ENCODE measurements at places on chromosomes 5 and 9.

DNA sequence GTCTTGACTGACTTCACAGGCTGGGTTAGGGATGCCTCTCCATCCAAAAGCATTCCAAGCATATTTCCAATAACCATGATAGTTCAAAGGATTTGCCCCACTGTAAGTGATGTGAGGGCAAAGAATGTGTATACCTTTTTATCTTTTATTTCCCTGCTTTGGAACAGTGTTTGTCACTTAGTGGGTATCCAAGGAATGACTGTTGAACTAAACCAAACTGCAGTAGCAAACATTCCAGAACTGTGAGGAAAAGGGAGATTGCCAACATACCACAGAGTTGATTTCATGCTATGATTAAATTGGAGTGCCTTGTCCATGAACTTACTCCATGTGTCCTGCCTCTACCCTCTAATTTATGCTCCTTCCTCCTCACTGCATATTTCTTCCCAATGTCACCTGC lies 400.0 kb downstream of the KIAA0825 start:
- DNase-seq: no peak

DNA sequence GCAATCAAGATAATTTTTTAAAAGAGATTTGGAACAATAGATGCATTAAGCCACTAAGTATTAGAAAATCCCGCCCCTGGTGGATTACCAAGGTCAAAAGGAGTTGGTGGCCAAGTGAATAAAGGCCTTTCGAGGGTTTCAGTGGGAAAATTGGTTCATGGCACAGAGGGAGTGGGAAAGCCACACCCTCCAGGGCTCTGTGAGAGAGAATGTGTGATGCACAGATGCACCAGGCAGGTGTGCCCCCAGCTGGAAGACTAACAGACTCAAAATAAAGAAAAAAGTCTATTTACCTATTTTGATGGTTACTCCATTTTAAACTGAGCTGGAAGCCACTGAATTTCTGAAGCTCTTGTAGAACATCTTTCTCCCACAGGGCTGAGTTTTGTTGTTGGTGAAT lies 278.0 kb downstream of the DRD1 start:
- no peak for DNase-seq

DNA sequence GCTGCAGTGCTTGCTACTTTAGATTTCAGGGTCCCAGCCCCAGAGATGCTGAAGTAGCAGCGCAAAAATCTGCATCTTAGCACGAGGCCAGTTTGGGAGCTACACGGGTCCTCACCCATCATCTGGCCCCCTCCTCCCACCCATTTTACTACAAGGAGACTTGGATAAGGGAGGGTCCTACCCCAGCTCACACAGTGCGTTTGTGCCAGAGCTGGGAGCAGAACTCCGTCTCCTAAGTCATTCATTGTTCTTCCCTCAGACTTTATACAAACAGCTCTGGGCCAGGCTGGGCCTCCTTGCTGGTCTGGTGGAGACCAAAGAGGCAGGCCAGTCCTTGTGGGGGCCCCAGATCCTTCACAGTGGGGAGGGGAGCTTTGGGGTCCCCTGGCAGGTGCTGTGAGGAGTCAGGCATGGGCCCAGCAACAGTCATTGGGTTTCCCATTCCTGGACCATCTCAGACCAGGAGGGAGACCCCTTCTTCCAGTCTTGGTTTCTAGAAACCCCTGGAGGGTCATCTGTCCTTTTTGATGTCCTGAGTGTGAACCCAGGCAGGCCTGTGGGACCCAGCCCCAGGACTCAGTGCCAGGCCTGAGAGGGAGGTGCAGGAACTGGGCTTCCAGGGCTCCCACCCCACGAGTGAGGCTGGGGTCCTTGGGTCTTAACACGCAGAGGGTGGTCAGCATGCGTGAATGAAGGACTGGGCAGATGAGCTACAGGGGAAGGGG lies 2.3 kb upstream of the IL17B start:
- DNase-seq: no peak

GRCh38 chr9:7788772-7789171 lies 10.8 kb downstream of the DMAC1 start:
- DNase-seq: no peak

DNA sequence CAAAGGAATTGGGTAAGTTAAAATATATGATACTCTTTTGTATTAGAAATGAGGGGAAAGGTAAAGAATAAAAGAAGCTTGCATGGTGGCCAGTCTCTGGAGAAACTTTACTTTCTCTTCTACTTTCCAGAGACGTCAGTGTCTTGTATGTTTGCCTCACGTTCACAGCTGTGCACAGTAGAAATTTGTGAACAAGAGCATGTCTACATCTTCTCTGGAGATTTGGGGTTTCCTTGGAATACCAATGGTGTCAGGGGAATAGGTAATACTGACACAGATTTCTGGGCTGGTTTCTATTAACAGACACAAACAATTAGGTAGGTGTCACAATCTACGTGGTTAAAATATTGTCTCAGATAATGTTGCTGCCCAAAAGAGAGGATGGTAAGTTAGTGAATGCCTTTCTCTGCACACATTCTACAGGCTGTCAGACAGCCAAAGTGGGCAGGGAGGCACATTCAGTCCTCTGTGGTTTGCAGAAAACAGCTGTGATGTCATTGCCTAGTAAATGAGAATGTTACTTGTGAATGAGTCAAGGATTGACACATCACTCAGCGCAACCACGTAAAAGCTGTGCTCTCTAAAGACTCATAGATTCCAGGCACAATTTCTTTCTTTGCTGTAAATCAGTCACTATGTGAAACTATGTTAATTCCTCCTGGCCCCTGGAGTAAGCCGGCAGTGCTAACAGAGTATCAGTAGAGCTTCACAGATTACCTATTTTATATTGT lies 397.1 kb downstream of the MAN2A1 start:
- DNase-seq: no peak

DNA sequence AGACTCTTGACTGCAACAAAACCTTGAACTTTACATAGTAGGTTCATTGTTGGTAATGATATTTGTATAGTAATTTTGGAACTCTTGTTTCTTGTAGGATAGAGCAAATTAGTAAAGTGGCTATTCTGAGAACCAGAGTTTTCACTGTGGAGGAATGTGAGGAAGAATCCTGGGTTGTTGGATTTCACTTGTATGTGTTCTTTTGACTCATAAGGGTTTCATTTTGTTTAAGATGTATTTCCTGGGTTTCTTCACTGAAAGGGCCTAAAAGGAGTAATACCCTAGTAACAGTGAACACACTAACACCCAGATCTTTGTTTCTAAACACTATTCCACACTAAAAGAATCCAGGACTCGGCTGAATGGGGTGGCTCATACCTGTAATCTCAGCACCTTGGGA lies 20.1 kb downstream of the TTC1 start:
- DNase-seq: no peak

DNA sequence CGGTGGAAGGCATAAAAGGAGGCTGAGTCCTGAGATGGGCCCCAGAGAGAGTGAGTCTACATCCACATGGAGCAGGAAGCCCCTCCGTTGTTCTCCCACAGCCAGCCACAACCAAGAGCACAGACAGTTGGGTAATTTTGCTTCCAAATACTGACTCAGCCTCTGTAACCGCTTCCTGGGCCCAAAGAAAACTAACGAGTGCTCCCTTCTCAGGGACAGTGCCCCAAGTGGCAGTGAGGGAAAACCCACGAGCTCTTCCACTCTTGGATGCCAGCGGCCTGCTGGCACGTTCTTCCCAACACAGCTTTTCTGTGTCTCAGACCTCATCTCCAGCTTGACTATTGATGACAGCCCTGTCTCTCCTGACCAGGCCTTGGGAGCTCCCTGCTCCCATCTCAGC lies 207.6 kb downstream of the FSTL4 start:
- no peak for DNase-seq

- DNase-seq: no peak
Measured at GRCh38 chr9:71690689-71691435, 77.5 kb downstream of the CEMIP2 start.
